ENCODE measurements at places on chromosomes 3 and 15.

DNA sequence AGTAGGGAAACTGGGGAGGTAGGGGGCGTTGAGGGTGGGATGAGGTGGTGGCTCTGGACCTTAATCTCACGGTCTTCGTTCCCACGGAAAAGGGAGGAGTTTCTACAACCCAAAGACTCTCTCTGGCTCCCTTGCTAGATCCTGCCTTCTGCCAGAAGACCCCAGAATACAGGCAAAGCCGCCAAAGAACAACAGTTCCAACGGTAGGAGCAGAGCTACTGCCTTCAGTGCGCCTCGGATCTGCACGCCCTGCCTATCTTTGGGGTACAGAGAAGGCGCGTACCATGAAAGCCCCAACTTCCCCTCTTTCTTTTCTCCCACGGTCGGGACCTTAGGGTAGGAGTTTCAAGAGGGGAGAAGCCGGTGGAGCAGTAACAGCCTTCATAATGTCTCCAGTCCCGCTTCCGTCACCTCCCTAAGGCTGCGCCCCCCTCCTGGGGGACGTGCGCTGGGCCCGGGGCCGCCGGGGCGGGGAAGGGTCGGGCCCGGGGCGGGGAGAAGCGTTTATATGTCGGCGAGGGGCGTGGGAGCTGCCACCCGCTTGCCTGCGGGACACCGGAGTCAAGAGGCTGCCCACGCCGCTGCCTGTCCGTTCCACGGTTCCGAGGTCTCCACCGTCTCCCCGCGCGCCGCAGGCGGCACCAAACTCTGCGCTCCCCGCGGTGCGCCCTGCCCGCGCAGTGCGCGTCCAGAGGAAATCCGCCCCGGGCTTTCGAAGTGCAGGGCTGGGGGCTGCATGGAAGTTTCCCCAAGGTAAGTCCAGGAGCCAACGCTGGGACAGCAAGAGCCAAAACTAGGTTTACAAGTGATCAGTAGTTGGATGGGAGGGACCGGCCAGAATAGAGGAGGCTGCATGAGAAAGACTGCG lies at the start of gene COL6A6:
Gene COL6A6 (plus strand): TSS at position 533 of the 868 bp plus-strand sequence. CDS start 43,188 bp downstream, outside the sequence.
- no peak for DNase-seq

DNA sequence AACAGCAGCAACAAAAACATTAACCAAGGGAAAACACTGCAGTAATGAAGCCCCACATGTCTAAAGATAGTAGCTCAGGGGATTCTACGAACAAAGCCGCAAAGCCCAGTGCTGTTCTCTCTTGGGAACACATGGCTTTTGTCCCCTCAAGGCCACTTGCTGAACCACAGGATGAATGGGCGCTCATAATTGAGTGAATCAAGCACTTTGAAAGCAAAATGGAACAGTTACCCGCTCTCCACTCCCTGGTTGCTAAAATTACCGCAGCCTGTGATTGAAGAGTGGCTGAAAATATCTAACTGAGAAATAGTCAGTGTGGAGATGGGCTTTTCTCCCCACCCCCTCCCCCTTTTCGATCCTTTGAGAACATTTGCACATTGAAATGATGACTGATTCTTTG lies 39.6 kb downstream of the RASGRF1 start:
- DNase-seq: no peak

DNA sequence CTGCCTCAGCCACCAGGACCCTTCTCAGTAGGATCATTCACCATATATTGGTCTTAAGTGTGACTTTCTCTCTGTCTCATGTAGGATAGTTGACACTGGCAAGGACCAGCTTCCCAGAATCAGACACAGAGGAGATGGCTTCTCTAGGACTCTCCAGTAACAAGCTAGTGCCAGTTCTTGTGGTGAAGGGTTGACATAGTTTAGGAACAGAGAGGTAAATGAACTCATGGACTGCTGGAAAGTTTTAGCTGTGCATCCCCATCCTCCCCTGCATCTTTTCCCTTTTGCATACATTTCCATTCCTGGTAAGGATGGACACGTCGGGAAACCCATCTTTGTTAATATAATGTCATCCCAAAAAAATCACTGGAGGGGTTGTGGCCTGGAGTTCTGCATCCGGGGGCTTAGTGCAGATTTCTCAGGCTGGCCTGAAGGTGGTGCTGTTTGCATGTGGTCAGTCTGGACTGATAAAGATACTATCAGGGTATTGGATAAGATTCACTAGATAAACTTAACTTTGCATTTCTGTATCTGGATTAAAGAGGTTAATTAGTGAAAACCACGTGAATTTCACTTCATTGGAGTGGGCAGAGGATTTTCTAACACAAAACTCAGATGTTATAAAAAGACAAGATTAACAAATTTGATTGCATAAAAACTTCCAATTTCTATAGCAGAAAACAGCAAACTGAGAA lies 110.8 kb downstream of the TBC1D2B start:
- peak; percentile 60 for DNase-seq

DNA sequence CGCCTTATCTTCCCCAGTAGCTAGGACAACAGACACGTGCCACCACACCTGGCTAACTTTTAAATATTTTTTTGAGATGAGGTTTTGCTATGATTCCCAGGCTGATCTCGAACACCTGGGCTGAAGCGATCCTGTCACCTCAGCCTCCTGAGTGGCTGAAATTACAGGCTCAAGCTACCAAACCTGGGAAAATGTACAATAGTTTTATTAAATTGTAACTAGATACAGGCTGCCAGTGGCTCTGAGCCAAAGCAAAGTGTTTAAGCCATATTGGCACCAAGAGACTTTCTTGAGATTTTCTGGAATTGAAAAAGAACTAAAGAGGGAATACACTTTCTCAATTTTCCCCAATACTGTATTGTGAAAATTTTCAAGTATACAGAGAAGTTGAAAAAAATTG lies 204.3 kb downstream of the SUCLG2 start:
- DNase-seq: no peak

DNA sequence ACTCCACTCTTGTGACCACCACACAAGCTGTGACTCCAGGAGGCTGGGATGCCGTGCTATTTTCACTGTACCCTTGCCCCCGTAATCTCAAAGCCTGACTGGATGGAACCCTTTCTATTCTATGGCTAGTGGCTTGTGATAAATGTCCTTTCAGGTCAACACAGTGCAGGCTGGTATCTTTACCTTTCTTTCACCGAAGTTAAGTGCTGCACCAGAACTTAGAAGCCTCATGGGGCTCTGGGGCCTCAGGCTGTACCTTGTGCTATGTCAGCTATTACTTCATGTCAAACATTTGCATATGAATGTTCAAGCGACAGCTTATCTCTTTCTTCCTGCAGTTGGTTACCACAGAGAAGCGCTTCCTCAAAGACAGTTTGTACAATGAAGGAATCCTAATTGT lies 66.8 kb downstream of the RPL39L start:
- no peak for DNase-seq

GRCh38 chr3:49497606-49498005 lies 27.5 kb downstream of the DAG1 start:
- DNase-seq: no peak

DNA sequence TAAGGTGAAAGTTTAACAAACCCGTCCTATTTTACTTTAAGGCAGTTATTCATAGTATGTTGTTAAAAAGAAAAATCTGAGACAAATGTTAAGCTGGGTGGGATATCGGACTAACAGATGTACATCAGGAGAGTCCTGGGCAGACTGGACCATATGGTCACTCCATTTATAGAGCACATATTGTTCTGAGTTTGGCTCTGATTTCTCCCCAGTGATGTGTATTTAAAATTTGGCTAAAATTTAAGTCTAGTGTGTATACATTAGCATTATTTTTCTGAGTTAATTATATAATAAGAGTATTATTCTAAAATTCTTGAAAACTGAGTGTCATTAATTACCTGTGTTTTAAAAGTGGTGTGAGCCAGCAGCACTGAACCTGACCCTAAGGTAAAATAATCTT lies 6.1 kb downstream of the GMPS start:
- no peak for DNase-seq

All from inflammatory macrophage treated with lipopolysaccharide for 1 hour (primary cell).